Mesendoderm (in vitro differentiated cells): ENCODE measurements at places on chromosomes 2 and 18.

DNA sequence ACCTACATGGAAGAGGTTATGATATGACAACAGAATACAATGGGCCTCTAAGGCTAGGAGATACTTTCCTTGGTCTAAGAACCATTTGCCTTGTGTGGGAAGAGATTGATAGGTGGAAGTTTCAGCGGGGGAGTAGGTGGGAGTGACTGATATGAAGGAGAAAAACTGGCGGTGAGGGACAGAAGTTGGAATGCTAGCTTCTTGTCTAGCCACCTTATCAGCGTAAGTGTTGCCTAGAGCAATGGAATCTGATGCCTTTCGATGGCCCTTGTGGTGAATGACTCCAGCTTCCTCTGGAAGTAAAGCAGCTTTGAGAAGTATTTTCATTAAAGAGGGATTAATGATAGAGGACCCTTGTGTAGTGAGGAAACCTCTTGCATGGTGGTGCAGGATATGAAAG, 121.3 kb upstream of the GULP1 start:
- no peaks in the 10 kb centered on the region for H3K27me3 ChIP-seq
- H3K27ac ChIP-seq = no peak overlapping the region
- H3K4me1 ChIP-seq = peaks cover 2% of the 10 kb centered on the region
- no peaks in the 10 kb centered on the region for H3K36me3 ChIP-seq
- no peak overlapping the region for H3K4me3 ChIP-seq

DNA sequence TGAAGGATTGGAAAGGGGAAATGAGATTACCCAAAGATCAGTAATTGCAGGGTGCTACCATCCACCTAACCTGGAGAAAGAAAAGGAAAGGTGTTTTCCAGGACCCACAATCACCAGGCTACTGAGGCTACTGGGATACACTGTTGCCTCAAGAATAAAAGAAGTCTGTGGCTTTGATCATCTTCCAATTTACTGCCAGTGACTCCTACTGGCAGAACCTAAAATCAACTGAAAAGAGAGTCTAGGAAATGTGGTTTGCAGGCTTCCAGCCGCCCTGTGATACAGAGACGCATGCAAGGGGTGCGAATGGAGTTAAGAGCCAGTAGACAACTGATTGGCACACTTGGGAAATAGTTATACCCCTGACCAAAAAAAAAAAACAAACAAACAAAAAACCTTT, 16.6 kb upstream of the TTL start:
- DNase-seq = peak; percentile 45
- no peak overlapping the region for H3K4me3 ChIP-seq
- H3K27me3 ChIP-seq = no peaks in the 10 kb centered on the region
- no peak overlapping the region for H3K27ac ChIP-seq

- H3K4me3 ChIP-seq = no peak overlapping the region
- DNase-seq = no peak
- no peaks in the 10 kb centered on the region for H3K36me3 ChIP-seq
- H3K27ac ChIP-seq = no peak overlapping the region
- H3K4me1 ChIP-seq = peaks cover 16% of the 10 kb centered on the region
- no peaks in the 10 kb centered on the region for H3K27me3 ChIP-seq
Observed at GRCh38 chr2:101718993-101719571, 21.6 kb downstream of the MAP4K4 start.

- no peak overlapping the region for H3K27ac ChIP-seq
- no peaks in the 10 kb centered on the region for H3K27me3 ChIP-seq
- H3K36me3 ChIP-seq = peaks cover 5% of the 10 kb centered on the region
- H3K4me1 ChIP-seq = no peaks in the 10 kb centered on the region
Observed at GRCh38 chr2:99403524-99403923, 66.3 kb downstream of the EIF5B start.

DNA sequence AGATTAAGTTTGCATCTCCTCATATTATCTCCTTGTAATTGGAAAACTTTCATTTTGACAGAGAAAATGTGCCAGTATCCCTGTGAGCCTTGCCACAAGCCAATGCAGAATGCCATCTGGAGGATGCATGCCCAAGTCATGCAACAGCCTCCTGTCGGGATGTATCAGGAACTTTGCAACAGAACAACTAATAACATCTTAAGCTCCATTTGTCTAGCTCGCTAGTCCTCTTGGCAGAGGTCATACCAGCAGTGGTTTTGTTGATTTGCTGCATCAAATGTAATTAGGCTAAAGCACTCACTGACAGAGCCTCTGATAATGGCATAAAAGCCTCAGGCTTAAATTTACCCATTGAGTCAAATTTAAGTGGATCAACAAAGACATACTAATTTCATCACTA, 125.8 kb downstream of the UBE2E3 start:
- H3K27me3 ChIP-seq = no peaks in the 10 kb centered on the region
- H3K27ac ChIP-seq = no peak overlapping the region

DNA sequence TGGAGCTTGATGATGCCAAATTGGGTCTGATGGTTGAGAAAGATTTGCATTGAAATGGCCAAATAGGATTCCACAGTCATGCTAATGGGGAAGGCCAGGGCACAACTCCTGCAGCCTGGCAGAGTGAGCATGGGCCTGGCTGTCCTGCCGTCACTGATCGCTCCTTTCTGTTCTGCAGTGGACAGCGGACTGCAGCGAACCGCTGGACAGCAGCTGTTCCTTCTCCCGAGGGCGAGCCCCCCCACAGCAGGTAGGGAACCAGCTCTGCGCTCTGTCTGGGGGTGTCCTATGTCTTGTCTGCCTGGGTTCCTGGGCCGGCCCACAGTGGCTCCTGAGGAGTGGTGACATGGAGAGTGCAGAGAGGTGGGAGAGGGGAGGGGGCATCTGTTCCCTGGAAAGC, 97.6 kb downstream of the CTIF start:
- no peaks in the 10 kb centered on the region for H3K27me3 ChIP-seq
- H3K4me3 ChIP-seq = no peak overlapping the region
- no peak for DNase-seq
- no peaks in the 10 kb centered on the region for H3K4me1 ChIP-seq
- no peaks in the 10 kb centered on the region for H3K36me3 ChIP-seq
- no peak overlapping the region for H3K27ac ChIP-seq
